ENCODE measurements at places on chromosomes 12 and 14.

DNA sequence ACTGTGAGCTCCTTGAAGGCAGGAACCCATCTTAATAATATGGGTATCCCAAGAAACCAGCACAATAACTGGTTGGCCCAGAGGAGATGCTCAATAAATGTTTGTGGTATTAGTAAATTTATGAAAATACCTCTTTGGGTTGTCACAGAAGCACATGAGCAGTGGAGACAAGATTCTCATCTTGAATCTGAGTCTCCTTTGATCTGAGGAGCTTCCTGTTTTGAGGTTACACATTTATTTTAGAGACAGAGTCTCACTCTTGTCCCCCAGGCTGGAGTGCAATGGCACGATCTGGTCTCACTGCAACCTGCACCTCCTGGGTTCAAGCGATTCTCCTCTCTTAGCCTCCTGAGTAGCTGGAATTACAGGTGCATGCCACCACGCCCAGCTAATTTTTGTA is 247.4 kb downstream of the NRXN3 start:
- DNase-seq, result no peak

DNA sequence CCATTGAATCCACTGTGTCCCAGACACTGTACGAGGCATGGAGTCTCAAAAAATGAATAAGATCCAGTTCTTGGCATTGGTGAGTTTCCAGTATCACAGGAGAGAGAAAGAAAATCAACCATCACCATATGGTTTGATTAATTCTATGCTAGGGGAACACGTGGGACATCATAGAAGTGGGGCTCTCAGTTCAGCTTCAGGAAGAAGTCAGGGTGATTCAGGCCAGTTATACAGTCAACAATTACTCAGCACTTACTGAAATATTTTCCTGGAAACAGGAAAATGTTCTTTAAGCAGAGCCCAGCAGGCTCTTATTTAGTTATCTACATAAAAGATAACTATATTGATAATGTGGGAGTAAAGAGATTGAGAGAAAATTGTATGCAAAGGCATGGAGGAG is 407.2 kb downstream of the NOVA1 start:
- DNase-seq, result no peak

- no peak for DNase-seq
Observed at GRCh38 chr12:20053782-20054181, 314.6 kb upstream of the PDE3A start.

- DNase-seq, result no peak
Observed at GRCh38 chr12:47111392-47111778, 31.6 kb upstream of the AMIGO2 start.

DNA sequence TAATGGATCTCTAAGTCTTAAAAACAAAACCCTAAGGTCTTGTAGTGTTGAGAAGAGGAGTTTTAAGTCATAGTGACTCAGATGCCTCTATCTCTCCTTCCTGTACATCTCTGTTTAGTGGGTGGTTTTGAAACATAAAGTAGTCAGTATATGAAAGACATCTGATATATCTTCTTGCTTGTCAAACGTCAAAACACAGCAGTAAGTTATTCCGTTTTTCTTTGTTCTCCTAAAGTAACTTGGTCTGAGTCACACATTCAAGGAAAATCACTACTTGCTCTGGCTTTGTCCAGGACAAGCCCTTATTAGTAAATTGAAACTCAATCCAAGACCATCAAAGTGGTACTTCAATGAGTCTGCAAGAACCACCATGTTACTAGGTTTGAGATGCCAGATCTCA is 1172.5 kb downstream of the BCL11B start:
- no peak for DNase-seq

DNA sequence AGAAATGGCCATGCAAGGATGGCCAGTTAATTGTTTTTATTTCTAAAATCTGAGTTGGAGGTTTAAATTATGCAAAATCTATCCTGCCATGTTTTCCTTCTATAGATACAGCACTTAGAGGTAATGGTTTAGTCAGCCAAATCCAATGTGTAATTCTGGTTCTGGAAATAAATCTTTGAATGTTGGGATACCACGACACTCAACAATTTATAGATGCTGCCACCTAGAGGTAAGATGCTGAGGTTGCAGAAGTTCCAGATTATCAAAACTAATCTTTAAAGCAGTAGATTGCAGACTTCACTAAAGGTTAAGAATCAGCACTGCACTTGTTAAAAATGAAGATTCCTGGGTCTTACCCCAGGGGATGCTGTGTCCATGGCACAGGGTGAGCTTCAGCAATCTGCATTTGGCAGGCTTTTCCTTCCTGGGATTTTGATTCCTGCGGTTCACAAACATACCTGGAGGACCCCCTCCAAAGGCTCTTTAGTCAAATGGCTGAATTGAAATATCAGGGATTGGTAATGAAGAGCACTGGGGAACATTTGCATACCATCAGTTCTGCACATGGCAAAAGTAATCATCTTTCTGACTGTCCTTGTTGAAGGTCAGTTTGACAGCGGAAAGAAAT is 53.4 kb upstream of the ANO4 start:
- DNase-seq, result no peak

DNA sequence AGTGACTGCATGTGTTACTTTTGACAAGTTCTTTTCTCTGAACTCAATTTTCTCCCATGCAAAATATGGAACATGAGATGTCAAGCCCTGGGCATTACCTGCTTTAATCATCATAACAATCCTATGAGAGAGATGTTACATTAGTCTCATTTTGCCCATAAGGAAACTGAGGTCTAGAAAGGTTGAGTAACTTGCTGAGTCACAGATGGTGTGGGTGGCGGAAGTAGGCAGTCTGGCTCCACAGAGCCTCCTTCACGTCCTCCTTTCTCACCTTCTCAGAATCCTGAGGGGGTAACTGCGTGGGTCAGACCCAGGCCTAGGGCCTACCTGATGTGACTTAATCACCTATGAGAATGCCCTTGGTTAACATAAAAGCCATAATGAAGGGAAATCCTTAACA is 50.7 kb downstream of the TMTC1 start:
- DNase-seq, result no peak

GRCh38 chr12:68261896-68262295 is 8.5 kb upstream of the IL22 start:
- DNase-seq, result no peak

DNA sequence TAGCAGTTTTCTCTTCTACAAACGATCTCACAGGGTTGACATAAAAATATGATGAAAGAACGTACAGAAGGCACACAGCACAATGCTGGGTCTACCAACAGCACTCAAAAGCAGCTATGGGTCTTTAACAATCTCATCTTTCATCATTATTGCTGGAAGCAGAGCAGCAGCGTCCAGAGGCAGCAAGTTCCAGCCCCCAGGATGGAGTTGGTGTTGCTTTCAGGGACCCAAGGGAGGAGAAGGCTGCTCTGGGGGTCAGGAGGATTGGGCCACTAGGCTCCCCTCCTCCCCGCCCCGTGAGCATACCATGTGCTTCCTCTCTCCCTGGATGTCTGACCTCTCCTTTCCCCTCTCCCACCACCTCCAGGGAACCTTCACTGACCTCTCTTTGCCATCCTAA is 13.3 kb downstream of the KCTD10 start:
- no peak for DNase-seq

GRCh38 chr12:22268406-22268805 is 66.1 kb downstream of the ST8SIA1 start:
- DNase-seq, result no peak

DNA sequence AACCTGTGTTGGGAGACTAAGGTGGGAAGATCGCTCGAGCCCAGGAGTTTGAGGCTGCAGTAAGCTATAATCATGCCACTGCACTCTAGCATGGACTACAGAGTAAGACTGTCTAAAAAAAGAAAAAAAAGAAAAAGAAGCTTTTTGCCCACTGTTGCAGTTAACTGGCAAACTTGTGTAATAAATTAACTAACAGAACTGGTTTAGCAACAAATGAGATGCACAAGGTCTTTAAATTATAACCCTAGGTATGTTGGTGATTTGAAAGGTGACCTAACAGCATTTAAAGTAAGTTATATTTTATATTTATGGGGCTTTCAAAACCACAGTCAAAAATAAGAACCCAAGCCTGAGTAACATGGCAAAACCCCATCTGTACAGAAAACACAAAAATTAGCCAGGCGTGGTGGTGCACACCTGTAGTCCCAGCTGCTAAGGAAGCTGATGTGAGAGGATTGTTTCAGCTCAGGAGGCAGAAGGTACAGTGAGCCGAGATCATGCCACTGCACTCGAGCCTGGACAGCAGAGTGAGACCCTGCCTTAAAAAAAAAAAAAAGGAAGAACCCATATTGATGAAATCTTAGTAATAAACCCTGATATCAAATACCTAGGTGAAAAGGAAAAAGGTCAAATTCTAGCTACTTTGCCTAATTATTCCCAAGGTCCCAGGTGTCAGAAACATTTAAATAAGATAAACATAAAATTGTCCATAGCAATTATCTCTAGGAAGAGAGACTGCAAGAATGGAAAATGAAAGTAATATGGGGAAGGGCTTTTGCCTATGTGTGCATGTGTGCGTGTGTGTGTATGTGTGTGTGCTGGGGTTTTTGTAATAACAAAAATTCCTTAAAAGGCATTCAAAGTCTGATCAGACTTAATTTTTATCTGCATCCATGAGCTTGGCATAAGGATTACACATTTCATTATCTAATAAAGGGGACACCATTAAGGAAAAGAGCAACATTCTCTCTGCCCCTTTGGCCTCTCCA is 15.4 kb downstream of the SYNE2 start:
- no peak for DNase-seq

GRCh38 chr12:79685068-79685467 is 5.7 kb downstream of the PAWR start:
- DNase-seq, result no peak

- no peak for DNase-seq
Observed at GRCh38 chr12:49364989-49365388, 2.3 kb upstream of the SPATS2 start.

DNA sequence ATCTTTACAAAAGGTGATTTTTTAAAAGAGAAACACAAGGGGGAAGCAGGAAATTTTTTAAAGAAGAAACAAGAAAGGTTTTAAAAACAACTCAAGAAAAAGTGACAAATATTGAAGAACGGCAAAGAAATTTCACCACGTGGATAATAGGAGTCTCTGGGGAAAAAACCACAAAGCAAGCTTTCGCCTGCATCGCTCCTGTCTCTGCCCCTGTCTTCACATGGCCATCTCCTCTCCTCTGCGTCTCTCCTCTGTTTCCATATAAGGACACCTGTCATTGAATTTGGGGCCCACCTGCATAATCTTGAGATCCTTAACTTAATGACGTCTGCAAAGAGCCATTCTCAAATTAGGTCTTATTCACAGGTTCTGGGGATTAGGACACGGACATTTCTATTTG is 175.8 kb downstream of the ETV6 start:
- DNase-seq, result no peak

- no peak for DNase-seq
Observed at GRCh38 chr14:50348933-50349332, 36.8 kb downstream of the DMAC2L start.

DNA sequence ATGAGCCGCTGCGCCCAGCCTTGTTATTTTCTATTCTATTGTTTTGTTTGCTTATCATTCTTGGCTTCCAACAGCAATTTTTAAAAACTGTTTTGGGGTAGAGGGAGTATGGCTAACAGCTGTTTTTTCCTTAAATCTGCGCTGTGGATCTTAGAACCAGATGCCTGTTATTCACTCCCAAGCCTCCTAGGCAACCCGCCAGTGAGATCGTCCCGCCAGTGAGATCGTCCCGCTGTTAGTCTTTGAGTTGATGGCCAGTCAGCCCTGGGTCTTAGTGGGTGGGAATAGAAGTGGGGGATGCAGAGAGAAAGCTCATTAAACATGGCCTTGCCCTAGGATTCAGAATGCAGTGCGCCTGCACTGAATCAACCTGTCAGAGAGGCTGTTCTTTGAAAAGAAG is 67.3 kb upstream of the BICD1 start:
- DNase-seq, result no peak

GRCh38 chr14:23352506-23353432 is at the start of gene SLC22A17:
SLC22A17 (minus strand) TSS chr14:23352887.
- peak; percentile 20 for DNase-seq

GRCh38 chr14:91127401-91127801 is 13.5 kb downstream of the DGLUCY start:
- no peak for DNase-seq

DNA sequence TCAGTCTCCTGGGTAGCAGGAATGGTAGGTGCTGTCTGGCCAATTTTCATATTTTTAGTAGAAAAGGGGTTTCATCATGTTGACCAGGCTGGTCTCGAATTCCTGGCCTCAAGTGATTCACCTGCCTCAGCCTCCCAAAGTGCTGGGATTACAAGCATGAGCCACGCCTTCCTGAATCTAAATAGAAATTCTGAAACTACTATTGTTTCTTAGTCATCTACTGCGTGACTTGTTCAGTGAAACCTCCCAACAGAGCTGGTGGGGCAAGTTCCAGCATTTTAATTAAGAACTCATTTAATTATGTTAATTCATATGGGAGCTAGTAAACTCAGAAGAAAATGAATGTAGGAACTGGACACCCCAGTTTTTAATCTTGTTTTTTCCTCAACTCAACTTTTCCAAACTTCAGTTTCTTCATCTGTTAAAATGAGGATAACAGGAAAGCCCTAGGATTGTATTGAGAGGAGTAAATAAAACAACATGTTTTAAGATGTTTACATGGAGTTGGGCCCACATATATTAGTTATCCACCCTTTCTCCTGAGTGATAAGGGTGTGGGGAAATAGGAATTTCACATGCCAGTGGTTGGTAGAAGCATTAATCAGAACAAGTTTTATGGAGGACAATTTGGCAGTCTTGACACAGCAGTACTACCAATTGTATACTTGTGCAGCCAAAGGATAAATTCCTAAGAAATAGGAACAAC is 335.8 kb upstream of the E2F7 start:
- no peak for DNase-seq

GRCh38 chr14:64692986-64693809 is 11.0 kb upstream of the PLEKHG3 start:
- DNase-seq, result no peak

DNA sequence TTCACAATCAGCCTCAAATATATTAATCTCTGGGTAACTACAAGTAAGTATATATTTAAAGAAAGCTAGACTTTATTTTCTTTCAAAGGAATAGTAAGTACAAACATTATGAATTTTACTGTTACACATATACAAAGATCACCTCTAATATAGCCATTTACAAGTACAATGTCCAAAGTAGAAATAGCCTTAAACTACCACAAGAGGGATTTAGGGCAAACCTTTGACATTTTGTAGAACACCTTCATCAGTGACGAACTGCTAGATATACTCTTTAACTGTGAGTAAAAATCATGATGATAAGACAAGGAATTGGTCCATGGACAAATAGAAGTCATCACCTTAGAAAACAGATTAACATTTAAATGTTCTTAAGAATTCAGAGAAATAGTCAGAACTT is 69.8 kb downstream of the CNTN1 start:
- no peak for DNase-seq

- DNase-seq, result no peak
Observed at GRCh38 chr12:80829767-80830166, 108.0 kb downstream of the LIN7A start.

DNA sequence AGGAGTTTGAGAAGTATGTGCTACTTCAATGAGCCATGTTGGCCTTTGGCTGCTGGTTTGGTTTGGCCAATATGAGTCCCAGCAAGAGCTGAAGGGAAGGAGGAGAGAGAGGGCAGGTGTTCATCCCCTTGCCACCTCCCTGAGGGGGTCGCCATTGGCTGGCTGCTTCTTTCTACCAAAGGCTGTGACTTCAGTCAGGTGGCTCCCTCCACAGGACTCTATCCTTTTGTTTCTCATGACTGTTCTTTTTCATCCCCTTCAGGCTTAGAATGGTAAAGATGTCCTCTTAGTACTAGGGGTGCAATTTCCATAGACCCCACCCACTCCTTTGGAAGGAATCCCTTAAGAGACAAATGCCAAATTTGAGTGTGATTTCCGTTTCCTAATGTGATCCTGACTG is 31.2 kb upstream of the OTOGL start:
- DNase-seq, result no peak

Data from T-cell (primary cell).